Kidney (tissue), 22 donors: ENCODE measurements at places on chromosomes 16 and 17. TPM values are rescaled to one million over a fixed set of nuclear protein-coding genes. Genes with fewer than 3 reads are reported as not detected.

Gene PKMYT1
- 2.2 TPM for total RNA-seq

Gene SHCBP1
- total RNA-seq, result 1.6 TPM

Gene KRT33B
- not detected for total RNA-seq

Gene HBA1
- total RNA-seq, result 41.1 TPM

- no peaks in the 10 kb centered on the region for H3K27me3 ChIP-seq
- no peak overlapping the region for H3K27ac ChIP-seq
- H3K36me3 ChIP-seq, result peaks cover 84% of the 10 kb centered on the region
These were observed 30.8 kb downstream of the CYB5D2 start for GRCh38 chr17:4173781-4174180.

DNA sequence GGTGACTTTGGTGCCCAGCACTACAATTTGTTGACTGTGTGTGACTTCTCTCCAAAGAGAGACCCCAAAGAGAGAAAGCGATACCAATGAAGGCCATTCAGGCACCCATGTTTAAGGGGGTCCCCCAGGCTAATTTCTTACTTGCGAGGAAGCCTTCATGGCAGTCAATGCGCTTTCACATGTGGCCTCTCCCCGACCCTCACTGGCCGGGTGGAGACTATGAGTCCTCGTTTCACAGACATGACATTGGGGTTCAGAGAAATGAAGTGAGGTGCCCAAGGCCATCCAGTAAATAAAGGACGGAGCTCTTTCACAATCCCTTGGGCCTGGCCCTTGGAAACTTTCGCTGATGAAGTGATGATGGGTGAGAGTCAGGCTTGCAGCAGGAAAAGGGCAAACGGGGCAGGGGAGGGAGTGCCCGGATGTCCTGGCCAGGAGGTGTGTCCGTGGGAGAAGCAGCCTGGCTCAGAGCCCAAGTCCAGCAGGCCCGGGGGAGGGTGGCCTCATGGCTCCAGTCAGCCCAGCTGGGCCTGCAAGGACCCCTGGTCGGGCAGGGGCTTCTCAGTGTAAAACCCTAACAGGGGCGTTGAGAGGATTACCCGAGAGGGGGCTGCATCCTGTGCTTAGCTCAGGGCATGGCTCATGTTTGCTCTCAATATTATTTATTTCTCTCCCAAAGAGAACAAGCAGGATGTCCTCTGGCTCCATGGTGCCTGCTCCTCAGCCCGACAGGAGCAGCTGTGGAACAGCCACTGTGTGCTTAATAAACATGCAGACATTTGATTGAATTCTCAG, 14.7 kb downstream of the TBX2 start:
- peaks cover 9% of the 10 kb centered on the region for H3K4me1 ChIP-seq
- no peaks in the 10 kb centered on the region for H3K27me3 ChIP-seq
- H3K36me3 ChIP-seq, result no peaks in the 10 kb centered on the region
- peak; percentile 56 for DNase-seq

DNA sequence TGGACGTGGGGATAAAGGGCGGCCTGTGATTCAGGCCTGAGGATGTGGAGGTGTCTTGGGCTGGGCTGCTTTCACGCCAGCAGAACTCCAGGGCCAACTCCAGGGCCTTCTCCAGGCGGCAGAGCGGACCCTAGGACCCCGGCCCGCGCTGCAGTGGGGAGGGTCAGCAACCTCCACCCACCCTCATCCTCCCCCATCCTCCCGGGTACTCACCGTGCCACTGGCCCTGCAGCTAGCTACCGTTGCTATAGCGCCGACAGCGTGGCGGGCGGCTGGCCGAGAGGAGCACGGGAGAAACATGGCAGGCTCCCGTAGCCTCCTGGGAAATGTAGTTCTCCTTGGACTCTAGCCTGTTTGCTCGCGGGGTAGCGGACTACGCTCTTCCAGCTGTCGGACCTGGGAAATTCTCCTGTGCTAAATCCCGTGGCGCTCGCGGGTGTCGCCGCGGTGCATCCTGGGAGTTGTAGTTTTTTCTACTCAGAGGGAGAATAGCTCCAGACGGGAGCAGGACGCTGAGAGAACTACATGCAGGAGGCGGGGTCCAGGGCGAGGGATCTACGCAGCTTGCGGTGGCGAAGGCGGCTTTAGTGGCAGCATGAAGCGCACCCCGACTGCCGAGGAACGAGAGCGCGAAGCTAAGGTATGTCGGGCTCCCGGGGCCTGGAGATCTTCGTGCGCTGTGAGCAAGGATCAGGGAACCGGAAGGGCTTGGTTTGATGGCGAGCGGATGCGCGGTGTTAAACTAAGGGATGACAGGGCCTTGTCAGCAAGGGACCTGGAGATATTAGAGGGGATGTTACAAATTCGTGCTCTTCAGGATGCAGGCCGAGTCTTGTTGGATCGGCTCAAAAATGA, at the start of the genes FTO and RPGRIP1L:
FTO (plus strand) TSS at position 567 of the 855 bp plus-strand sequence.
RPGRIP1L (minus strand) TSS at position 270 of the 855 bp plus-strand sequence. CDS start 3,136 bp downstream, outside the sequence.
- H3K4me3 ChIP-seq, result peak within 1 kb of the TSS; percentile 82
- H3K27ac ChIP-seq, result peak within 1 kb of the TSS; percentile 52
- H3K4me1 ChIP-seq, result peaks cover 2% of the 10 kb centered on the region
- DNase-seq, result peak; percentile 99

DNA sequence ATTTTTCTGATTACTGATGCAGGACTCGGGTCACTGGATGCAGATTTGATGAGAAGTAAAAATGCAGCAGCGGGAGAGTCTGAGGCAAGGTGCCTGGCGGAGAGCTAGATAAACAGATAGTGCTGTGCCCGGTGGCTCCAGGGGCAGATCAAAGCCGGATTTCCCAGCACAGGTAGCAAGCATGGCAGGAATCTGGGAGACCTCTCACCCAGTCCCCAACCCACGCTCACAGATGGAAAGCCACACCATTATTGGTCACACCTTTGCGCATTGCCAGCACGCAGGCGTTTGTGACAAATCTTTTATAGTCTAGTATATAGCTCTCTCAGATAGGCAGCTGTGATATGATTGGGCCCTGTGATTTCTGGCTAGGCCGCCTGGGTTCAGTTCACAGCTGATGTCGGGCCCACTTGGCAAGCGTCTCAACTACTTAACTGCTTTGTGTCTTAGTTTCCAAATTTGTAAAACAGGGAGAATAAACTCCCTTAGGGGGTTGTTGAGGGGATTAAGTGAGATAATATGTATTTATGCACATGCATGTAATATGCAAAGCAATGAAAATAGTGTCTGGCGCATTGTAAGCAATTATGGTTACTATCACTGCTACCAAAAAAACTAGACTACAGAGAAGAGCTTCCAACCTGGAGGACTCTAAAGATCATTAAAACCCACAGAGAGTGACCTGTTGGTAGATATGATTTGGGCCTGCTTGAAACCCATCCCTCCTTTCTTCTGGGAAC, 42.0 kb upstream of the NFAT5 start:
- H3K4me1 ChIP-seq, result peaks cover 6% of the 10 kb centered on the region
- peak; percentile 19 for DNase-seq
- peak overlapping the region; percentile 17 for H3K27ac ChIP-seq
- H3K27me3 ChIP-seq, result no peaks in the 10 kb centered on the region

DNA sequence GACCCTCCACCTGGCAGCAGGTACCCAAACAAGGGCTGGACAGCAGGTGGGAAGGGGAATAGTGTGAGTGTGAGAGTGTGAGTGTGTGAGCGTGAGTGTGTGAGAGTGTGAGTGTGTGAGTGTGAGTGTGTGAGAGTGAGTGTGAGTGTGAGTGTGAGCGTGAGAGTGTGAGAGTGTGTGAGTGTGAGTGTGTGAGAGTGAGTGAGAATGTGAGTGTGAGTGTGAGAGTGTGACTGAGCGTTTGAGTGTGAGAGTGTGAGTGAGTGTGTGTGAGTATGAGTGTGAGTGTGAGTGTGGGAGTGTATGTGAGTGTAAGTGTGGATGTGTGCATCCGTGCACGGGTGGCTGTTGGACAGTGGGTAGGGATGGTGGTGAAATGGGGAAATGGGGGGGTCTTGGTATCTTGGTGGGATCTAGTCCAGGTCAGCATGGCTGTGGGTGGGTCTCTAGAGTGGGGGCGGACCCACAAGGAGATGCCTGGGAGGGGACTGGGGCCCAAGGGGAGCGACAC, 408 bp downstream of the ADGRG1 start:
- peaks cover 78% of the 10 kb centered on the region for H3K4me1 ChIP-seq
- H3K27ac ChIP-seq, result peak overlapping the region; percentile 99
- no peaks in the 10 kb centered on the region for H3K36me3 ChIP-seq
- no peak for DNase-seq
- H3K27me3 ChIP-seq, result peaks cover 2% of the 10 kb centered on the region
- H3K4me3 ChIP-seq, result peak overlapping the region; percentile 91

DNA sequence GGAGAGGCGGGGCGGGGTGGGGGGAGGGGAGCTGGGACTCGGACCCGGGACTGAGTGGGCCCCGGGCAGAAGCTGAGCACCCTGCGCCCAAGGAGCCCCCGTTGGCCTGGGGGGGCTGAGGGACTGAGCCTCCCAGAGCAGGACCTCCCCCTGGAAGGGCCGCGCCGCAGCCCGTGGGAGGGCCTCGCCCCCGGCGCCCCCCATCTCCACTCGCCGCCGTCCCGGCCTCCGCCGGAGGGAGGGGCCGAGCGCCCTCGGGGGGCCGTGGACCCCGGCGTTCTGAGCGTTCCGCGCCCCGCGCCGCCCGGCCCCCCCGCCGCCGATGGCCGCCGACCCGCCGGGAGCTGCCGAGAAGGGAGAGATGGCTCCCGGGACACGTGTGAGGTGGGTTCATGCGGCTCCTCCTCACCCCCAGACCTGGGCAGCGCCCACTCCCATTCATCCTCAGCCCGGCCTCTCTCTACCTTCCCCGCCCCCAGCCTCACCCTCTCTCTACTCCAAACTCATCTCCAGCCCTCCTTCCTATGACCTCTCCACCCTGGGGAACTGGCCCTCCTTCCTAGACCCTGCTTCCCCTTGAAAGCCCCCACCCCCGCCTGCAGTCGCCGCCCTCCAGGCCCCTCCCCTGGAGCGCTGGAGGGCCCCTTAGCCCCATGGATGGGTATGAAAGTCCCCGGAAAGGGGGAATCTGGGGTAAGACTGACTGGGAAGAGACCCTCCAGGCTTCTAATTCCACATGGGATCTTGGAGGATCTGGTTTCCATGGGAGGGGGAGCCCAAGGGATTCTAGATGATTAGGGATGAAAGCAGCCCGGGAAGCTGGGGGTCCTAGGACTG, 922 bp downstream of the FBXL19 start:
- no peak for DNase-seq
- no peak overlapping the region for H3K27ac ChIP-seq
- H3K36me3 ChIP-seq, result no peaks in the 10 kb centered on the region
- H3K4me1 ChIP-seq, result no peaks in the 10 kb centered on the region
- no peaks in the 10 kb centered on the region for H3K27me3 ChIP-seq

DNA sequence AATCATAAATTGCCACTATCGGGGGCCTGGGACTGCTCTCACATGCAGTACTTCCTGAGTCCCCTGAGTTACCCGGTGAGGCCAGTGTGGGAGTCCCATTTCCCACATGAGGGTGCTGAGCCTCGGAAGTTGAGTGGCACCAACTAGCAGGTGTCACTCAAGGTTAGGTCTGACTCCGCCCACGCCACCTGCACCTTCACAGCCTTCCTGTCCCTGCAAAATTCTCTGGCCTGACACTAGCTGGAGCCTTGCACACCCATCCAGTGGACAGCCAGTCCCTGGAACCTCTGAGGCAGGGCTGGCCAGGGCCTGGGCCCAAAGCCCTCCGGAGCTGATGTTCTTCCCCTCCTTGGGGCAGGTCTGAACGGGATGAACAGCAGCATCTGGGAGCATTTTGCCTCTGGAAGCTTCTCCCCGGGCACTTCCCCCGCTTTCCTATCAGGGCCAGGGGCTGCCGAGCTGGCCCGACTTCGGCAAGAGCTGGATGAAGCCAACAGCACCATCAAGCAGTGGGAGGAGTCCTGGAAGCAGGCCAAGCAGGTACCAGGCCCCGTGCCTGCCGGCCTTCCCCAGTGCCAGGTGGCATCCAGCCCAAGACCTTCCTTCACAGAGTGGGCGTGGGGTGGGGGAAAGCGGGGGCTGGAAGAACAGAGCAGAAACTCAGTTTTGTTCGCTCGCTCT, 21.9 kb downstream of the UNC13D start:
- peaks cover 6% of the 10 kb centered on the region for H3K4me1 ChIP-seq
- peaks cover 31% of the 10 kb centered on the region for H3K36me3 ChIP-seq
- H3K27me3 ChIP-seq, result no peaks in the 10 kb centered on the region
- DNase-seq, result peak; percentile 85

DNA sequence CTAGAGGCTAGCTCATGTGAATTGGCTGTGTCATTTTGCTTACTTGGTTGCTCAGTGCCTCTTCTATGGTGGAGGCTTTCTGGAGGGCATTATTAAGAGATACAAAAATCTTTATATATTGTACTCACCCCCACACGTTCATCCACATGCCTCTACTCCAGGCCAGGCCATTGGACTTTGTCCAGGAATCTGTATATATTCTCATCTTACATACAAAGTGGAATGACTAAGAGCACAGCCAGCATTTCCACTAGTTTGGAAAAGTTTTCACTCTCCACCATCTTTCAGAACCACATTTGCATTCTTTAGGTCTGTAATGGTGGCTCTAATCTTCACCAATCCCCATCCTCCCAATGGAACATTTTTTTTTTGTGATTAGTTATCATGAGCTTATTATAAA, 4.8 kb upstream of the GLG1 start:
- H3K36me3 ChIP-seq, result no peaks in the 10 kb centered on the region
- H3K27me3 ChIP-seq, result no peaks in the 10 kb centered on the region
- no peak for DNase-seq
- H3K27ac ChIP-seq, result no peak overlapping the region
- H3K4me3 ChIP-seq, result no peak overlapping the region

DNA sequence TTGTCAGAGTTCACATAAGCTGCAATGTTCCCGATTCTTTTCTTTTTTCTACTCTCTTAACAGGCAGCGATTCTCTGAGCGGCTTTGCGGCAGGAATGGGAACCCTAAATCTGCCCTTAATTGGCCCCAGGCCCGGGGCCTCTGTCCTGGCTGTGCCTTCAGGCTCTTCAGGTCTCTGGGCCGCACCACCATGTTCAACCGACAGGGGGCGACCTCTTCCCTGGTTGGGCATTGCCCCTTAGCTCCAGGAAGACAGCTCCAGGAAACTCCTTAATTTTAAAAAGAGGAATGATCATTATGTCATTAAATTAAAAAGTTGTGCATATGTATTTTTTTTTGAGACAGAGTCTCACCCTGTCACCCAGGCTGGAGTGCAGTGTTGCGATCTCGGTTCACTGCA, 20.3 kb downstream of the CACNG5 start:
- H3K27me3 ChIP-seq, result no peaks in the 10 kb centered on the region
- no peaks in the 10 kb centered on the region for H3K36me3 ChIP-seq
- no peaks in the 10 kb centered on the region for H3K4me1 ChIP-seq
- DNase-seq, result no peak
